ENCODE measurements at places on chromosomes 3 and 15. TPM values are rescaled to one million over a fixed set of nuclear protein-coding genes. Genes with fewer than 3 reads are reported as not detected.

DNA sequence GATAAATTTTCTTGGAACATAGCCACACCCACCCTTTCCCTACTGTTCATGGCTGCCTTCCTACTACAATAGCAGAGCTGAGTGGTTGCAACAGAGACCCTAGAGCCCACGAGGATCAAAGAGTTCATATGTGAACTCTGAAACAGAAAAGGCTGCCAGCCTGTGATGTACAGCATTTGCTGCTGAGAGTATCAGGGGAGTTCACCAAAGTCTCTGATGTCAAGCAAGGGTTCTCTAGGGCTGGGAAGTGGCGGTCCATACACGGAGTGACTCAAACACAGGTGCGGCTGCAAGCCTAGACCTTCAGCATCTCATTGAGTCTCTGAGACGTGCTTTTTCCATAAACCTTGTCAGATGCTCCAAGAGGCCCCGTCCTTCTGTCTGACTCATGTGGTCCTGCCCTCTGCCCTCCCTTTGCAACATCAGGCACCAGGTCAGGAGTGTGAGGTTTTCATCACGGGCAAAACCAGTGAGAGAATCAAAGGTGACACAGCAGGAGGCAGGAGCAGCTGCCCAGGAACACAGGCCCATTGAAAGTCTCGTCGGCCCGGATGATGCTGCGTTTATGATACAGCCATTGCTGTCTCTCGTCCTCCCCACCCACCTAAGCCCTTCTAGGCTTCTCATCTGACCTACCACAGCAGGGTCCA is 42.9 kb downstream of the PCSK6 start:
- DNase-seq, result no peak

DNA sequence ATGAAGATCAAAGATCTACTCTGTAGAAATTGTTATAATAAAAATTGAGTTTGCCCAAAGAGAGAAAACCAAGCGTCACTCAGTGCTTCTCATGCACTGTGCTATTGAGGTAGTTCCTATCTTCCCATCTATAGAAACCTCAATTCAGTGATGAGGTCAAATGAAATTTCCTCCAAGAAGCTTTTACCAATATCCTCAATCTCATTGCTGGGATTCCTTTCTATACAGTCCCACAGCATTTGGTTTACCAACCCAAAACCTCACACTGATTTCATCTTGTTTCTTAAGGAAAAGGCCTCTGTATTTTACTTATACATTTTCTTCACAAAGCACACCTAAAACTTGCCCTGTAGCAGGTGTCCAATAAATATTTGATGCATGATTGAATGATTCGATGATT is 147.2 kb downstream of the ALCAM start:
- DNase-seq, result no peak

- DNase-seq, result no peak
Measured at GRCh38 chr3:66196633-66197032, 24.2 kb upstream of the SLC25A26 start.

- no peak for DNase-seq
Measured at GRCh38 chr15:33369941-33370622, 59.3 kb downstream of the RYR3 start.

DNA sequence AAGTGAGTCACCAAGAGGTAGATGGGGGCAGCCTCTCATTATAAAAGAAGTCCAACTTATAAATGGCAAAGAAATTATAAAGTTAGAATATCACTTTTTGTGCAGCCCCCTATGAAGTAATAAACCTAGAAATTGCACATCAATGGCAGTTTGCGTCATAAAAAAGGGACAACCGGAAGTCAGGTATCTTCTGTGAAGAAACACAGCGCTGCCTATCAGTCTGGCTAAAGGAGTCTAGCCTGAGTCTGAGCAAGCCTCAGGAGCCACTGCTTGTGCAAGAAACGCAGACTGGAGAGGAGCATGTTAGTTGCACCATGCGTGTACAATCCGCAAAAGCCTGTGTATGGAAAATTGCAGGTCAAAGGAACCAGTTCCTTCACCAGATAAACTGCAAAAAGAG is 178.4 kb downstream of the ARRDC4 start:
- DNase-seq, result no peak

- DNase-seq, result no peak
Measured at GRCh38 chr3:154122552-154122911, 1.3 kb downstream of the ARHGEF26 start.

DNA sequence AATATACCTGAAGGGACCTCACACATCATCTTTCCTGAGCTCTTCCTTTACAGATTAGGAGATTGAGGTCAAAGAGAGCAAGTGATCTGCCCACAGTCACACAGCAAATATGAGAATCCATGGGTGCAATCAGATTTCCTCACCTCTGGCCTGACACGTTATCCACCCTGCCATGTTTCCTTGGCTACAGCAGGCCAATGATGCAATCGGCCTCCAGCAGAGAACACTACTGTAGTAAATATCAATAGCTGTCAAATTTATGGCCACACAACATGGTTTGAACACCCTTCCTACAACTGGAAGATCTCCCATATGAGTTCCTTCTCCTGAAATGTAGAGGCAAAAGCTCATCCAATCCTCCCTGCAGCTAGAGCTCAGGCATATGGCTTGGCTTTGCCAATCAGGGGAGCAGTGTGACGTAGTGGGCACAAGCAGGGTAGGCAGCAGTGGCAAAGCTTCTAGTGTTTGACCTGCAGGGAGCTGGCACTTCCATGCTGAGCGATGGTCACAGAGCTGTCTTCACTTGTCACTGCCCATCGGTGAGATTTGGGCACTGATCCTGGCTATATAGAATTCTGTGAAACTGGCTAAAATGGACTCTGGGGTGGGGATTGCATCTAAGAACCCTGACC is 271.3 kb downstream of the TJP1 start:
- DNase-seq, result no peak

- DNase-seq, result no peak
Measured at GRCh38 chr15:64981812-64982431, 7.8 kb downstream of the SPG21 start.

DNA sequence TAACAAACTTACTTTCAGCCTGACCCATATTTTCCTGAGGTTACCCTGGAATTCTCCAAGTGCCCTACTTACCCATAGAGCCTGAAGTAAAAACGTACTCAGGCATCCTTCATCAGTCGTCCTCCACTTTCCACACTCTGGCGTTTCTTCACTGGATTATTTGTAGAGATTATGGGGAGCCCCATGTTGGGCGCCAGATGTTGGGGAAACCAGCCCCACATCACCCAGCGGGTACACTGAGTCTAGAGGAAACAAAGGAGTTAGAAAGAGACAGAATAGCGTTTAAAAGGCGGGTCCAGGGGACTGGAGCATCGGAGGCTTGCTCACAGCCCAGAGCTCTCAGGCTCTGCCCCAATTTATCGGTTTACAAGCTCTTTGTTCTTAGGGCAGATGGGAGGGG is 9.7 kb upstream of the SLC28A2 start:
- DNase-seq, result no peak

DNA sequence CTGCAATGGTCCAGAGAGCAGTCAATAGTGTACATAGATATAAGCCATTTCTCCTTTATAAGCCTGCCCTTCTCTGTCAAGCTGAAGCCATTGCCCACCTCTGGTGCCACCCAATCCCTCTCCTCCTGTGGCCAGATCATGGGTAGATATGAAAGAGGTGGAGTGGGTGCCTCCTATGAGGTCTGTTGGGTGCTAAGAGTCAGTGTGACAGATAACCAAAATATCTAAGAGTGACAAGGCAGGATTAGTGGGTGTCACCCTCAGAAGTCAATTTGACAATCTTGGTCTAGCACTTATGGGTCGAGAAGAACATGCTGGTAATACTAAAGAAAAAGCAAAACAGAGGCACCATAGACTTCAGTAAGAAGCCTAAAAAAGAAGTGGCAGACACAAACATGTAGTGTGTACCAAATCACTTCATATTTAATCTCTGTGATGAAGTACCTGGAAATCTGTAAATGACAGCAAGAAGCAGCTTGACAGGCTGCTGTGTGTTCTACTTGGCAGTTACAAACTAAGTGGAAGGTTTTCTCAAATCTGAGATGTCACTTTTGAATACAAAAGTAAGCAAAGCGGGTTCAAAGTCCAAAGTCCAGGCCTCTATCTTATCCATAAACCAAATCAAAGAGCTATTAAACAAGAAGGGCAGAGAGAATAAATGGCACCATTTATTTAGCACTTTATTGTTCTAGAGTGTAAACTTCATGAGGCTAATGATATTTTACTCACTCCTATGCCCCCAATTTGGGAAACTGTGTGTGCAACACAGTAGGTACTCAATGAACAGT is 118.9 kb upstream of the EOMES start:
- no peak for DNase-seq

DNA sequence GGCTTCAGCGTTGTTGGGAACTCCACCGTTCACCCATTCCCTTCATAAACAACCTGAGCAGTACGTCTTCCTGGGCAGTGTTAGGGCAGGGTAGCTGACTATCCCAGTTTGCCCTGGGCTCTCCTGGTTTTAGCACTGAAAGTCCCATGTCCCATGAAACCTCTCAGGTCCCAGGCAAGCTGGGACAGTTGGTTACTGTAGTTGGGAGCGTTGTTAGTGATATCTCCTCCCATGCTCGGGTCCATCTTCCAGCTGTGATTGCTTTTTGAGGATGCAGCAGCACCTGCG is 60.9 kb upstream of the HERC1 start:
- DNase-seq, result no peak

DNA sequence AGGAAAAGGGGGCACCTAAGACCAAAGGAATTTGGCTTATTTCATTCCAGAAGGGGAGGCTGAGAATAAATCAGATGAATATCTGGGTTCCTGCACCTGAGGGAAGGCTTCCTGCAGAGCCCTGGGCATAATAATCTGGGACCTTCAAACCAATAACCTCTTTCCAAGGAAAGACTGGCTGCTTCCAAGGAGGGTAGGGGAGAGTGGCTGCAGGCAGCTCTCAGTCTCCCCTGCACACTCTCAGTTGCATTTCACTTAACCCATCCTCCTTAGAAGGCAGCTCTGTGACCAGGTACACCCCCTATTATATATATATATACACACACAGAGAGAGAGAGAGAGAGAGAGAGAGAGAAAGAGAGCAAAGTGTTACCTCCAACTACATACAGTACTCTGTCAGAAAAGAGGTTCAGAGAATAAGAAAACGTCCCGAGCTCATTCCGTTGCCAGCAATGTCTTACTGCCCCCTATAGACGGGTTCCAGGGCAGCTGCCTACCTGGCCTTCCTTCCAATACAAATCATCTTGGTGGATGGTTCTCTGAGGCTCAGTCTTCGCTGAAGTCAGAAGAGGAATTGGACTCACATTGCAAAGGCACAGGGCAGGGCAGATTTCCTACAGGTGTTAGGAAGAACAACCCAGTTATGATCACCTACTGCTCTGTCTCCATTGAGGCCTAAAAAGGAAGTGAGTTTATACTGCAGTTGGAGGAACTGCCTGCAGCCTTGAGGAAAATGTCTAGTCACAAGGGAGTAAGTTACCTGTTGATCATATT is 26.1 kb downstream of the CAPN3 start:
- peak; percentile 22 for DNase-seq

- DNase-seq, result no peak
Measured at GRCh38 chr3:177473184-177473583, 275.9 kb upstream of the TBL1XR1 start.

- DNase-seq, result no peak
Measured at GRCh38 chr3:150094150-150094933, 123.6 kb upstream of the PFN2 start.

- DNase-seq, result no peak
Measured at GRCh38 chr3:174859756-174860155, 622 bp downstream of the NAALADL2 start.

TRH gene
- not detected for total RNA-seq

CIDEC gene
- not detected for total RNA-seq

SENP2 gene
- total RNA-seq, result 35.7 TPM

FOXB1 gene
- total RNA-seq, result not detected

DNAJB8 gene
- not detected for total RNA-seq

CDHR4 gene
- total RNA-seq, result not detected

CDC25A gene
- 15.8 TPM for total RNA-seq

CSPG5 gene
- total RNA-seq, result 0.66 TPM

GLDN gene
- total RNA-seq, result not detected

CCR9 gene
- total RNA-seq, result not detected

Data from pulmonary artery endothelial cell (primary cell).